BJ (cell line): ENCODE measurements at places on chromosomes 12 and 14.

DNA sequence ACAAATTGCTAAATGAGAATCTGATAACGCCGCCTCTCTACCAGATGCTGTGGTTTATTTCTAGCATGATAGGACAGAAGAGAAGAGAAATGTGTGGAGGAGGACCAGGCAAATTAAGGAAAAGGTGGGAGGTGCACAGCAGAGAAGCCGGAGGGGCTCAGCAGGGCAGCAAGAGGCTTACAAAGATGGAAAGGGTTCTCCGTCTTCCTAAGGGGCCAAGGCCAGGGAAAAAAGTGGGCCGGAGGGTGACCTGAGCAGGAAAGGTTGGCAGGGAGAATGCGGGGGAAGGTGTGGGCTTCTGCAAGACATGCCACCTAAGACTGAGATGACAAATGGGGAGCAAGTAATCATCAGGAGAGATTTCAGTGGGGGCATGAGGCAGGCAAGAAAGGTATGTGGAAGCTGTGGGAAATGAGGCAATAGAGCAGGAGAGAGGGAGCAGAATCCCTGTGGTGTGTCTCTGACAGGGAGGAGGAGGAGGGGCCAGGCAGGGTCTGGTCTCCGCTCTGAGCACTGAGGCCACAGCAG lies 18.7 kb downstream of the MANSC1 start:
- DNase-seq: no peak

- DNase-seq: no peak
Observed at GRCh38 chr14:69683971-69684370, 72.6 kb downstream of the SUSD6 start.

DNA sequence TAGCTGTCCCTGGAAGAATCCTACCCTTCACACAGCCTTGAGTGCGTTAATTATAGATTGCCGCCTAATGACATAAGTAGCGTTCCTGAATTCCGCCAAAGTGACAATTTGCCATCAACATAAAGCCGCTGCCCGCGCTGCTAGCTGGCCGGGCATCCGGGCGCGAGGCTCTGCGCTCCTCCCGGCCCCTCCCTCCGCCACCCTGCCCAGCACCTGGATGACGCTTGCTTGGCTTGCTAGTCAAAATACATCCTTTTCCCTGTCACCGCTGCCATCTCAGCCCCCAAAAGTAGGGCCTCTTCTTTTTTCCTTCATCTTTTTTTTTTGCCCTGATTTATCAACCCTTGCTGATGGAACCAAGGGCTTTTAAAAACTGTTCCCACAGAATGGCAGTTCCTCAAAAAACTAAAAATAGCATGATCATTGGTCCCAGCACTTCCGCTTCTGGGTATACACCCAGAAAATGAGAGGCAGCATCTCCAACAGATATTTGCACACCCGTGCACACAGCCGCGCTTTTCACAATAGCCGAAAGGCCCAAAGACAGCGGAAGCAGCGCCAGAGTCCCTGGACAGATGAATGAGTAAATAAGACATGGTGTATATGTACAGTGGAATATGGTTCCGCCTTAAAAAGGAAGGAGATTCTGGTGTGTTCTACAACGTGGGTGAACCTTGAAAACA lies 235.2 kb downstream of the BCL11B start:
- DNase-seq: no peak

GRCh38 chr14:20679907-20680306 lies 4.5 kb upstream of the RNASE4 start:
- DNase-seq: no peak

GRCh38 chr14:77306851-77307496 lies 13.7 kb downstream of the POMT2 start:
- no peak for DNase-seq

DNA sequence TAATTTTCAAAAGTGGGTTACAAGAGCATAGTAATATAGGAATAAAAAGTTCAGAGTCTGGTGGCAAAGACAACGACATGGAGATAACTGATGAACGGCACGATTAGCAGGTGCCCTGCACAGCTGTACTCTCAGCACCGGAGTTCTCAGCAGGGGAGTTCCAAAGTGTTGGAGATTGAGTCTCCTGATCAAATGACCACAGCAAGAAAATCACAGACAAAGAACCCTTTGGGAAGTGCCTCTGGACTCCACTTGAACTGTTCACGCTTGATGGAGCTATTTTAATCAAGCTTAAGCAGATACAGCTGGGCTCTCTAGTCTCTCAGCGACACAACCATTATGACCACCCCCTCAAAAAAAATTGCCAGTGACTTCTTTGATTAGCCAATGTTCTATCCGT lies 153.1 kb downstream of the ALG10B start:
- DNase-seq: no peak

DNA sequence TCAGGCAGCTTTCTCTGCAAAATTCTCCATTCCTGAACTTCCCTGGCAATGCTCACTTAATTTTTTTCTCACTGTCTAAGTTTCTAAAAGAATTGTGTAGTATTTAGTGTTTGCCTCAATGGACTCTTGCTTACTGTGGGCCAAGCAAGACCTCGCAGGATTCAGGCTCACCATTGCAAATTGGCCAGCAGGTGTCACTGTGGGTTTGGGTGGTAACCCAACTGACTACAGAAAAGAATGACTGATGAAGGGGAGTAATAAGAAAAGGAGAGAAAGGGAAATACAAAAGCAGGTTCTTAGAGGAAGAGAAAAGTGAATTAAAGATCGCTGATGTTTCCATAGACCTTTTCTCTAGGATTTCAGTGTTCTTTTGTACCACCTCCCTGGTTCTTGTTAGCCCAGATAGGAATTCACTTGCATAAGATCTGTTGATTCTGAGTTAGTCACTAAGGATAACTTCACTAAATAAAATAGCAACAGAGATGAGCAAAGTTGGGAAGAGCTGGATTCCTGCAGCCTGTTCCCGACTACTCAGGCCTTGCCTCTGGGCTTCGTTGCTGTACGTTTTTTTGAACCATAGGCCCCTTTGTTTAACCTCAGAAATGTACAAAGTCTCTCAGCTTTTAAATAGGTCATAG lies 386.5 kb upstream of the DDHD1 start:
- peak; percentile 37 for DNase-seq

- DNase-seq: no peak
Observed at GRCh38 chr14:100285021-100285912, 21.0 kb downstream of the SLC25A29 start.

- DNase-seq: no peak
Observed at GRCh38 chr14:95039259-95039992, 117.9 kb downstream of the DICER1 start.

DNA sequence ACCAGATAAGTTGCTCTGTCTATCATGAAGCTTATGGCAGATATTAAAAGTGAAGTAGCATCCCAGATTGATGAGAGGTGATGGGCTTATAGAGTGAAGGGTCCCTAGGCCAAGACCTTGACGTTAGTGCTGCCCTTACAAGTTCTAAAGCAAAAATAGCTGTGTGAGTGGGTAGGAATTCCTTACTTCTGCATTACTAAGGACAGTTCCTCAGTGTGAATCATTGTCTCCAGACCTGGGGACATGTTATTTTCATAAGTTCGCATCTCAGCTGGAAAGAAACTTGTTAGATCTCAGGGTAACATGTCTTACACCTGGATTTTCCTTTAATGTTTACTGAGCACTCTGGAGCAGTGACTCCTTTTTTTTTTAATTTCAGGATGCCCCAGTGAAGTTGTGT lies 28.7 kb downstream of the MAPKAPK5 start:
- no peak for DNase-seq

DNA sequence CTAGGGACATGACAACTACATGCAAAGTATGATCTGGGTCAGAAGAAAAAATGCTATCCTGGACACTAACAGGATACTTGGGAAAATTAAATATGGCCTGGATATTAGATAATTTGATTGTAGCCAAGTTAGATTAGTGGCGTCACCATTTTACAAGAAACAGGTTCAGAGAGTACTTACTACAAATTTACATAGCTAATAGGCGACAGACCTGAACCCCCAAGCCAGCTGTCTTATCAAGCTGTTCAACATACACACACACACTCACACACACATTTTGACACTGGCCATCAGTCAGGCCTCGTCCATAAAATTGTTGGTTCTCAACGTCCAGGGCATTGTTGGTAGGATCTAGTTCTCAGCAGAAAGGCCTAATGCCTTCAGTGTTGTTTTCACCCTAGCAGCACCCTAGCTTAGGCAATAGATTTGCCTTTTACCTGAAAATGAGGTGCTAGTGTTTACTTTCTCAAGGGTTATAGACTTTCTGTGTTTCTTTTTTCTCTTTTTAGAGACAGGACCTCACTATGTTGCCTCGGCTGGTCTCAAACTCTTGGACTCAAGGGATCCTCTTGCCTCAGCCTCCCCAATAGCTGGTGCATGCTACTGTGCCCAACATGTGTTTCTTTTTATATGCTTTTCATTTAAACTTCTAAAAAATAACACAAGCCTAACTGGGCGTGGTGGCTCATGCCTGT lies 3.3 kb upstream of the C14orf93 start:
- no peak for DNase-seq

- no peak for DNase-seq
Observed at GRCh38 chr14:29351996-29352705, 575.5 kb downstream of the PRKD1 start.

GRCh38 chr12:52020539-52021336 lies 14.0 kb downstream of the TAMALIN start:
- DNase-seq: no peak

- no peak for DNase-seq
Observed at GRCh38 chr12:38776647-38777046, 128.7 kb downstream of the CPNE8 start.

GRCh38 chr14:57205938-57206337 lies 62.8 kb downstream of the EXOC5 start:
- DNase-seq: no peak

GRCh38 chr12:101761350-101761749 lies 22.1 kb upstream of the SYCP3 start:
- DNase-seq: no peak
